Heart left ventricle (tissue), 16 donors: ENCODE measurements at places on chromosomes 2 and 18. TPM values are rescaled to one million over a fixed set of nuclear protein-coding genes. Genes with fewer than 3 reads are reported as not detected.

Gene KRTCAP3
- total RNA-seq, result not detected

Gene ELMOD3
- total RNA-seq, result 18.0 TPM

Gene CCDC142
- total RNA-seq, result 5.6 TPM

Gene CCL20
- not detected for total RNA-seq

- DNase-seq, result no peak
Observed at GRCh38 chr2:177239932-177240630, 24.4 kb downstream of the NFE2L2 start.

GRCh38 chr2:69241664-69242514 lies 145.1 kb downstream of the GFPT1 start:
- no peak for DNase-seq

- DNase-seq, result no peak
Observed at GRCh38 chr2:75729861-75730260, 19.1 kb upstream of the GCFC2 start.

DNA sequence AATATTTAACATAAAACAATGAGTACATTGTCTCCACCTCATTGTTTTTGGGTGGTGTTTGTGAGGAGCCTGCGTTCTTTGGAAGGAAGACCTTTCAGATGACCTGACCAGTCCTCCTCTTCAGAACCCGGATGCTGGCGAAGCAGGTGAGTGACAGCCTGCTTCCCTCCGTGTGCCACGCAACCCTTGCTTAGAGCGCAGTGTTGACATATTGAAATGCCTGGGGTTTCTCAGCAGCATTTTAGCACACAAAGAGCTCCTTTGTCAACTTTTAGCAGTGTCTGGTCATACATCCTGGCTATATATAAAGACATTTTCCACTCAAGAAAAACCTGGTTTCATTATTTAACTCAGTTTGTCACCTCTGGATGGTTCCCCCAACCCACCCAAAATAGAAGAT lies 335.7 kb upstream of the POU3F3 start:
- no peak for DNase-seq

GRCh38 chr18:59582395-59582794 lies 114.8 kb downstream of the CCBE1 start:
- no peak for DNase-seq
